ENCODE measurements at places on chromosomes 3 and 15.

DNA sequence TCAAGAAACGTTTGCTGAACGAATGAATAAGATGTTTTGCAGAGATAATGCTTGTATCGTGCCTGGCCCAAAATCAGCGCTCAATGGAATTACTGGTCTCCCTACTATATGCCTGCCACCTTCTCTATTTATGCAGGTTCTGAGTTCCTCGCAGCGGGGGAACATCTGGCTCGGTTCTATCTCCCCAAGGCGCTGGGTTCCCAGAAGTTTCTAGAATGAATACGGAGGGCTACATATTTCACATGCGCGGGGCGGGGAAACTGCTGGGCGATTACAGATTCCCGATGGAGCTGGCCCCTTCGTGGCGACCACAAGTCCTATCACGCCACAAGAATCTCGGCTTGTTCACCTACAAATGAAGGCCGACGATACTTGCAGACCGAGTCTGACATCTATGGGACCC lies 411 bp upstream of the EIF2B5 start:
- peak; percentile 72 for DNase-seq

- no peak for DNase-seq
These were observed 10.7 kb downstream of the USP4 start for GRCh38 chr3:49329186-49329585.

DNA sequence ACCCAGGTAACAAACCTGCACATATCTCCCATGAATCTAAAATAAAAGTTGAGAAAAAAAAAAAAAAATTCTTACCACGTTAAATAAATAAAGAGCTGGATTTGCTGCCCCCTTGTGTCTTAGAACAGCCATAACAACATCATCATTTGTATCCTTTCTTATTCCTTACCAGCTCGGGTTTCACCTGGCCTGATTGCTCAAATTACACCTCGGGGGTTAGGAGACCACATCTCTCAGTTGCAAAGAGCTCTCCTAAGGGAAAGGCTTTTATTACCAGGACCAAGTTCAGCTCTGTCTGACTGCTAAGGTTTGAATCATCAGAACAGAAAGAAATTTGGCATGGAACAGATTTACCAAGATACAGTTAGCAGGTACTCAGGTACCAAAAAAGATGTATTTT lies 25.8 kb upstream of the RPL39L start:
- peak; percentile 65 for DNase-seq

DNA sequence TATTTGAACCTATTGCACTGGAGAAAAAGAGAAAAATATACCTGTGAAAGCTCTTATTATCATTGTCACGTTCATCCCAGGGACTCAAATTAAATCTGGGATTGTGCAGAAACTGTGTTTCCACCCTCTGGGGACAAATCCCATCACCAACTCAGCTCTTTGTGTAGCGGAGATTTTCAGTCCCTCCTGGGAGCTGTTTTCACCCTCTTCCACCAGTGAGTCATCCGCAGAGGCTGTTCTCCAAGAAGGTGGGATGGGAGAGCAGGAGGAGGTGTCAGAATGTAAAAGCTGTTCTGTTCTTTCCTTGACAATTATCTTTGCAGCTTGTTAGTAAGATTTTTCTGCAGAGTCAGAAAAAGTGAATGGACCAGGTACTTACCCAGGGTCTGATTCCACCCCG lies 28.0 kb downstream of the SV2B start:
- DNase-seq = no peak

- DNase-seq = no peak
These were observed 981.9 kb downstream of the TUSC7 start for GRCh38 chr3:117691526-117691925.

DNA sequence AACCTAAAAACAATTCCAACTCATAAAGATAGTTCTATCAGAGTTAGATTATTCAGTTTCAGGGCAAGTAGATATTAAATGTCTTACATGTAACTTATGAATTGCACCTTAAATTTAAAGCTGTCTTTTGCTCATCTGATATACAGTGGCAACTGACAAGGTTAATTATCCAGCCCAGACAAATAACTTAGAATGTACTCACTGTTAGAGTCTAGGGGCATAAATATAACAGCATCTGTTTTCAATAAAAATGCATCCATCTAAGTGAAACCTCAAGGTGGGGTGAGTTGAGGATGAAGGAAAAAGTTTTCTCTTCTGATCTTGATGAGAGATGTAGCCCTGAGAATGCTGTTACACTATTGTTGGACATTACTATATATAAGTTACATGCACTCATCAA lies 112.6 kb downstream of the FBN1 start:
- no peak for DNase-seq

Measured in NCI-H345 (cell line).